ENCODE measurements at places on chromosomes 3 and 15.

- no peak for DNase-seq
These were observed 263.8 kb upstream of the CDIN1 start for GRCh38 chr15:36315649-36316048.

GRCh38 chr3:66196633-66197032 lies 24.2 kb upstream of the SLC25A26 start:
- DNase-seq = no peak

DNA sequence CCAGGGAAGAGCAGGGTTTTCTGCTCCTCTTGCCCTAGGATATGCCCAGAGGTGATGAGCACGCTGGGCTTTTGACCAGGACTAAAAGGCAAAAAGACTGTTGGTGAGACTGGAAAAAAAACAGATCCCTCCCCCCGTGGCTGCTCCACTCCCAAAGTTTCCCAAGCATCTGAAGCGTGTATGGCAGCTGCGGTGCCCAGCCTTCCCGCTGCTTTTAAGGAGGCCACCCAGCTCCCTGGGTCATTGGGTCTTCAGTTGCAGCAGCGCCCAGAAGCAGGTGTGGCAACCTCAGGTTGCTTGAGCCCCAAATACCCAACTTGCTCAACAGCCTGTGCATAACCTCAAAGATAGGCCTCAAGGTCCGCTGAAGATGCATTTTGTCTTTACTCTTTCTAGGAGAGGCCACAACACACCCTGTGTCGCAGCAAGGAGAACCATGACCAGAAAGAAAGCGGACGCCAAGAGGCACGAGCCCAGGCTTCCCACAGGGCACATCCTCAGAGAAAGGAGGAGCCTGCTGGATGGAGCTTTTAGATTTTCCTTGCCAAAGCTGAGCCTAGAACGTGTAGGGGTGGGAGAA lies 2.0 kb downstream of the SRGAP3 start:
- no peak for DNase-seq

GRCh38 chr3:175267121-175267531 lies 408.0 kb downstream of the NAALADL2 start:
- no peak for DNase-seq

DNA sequence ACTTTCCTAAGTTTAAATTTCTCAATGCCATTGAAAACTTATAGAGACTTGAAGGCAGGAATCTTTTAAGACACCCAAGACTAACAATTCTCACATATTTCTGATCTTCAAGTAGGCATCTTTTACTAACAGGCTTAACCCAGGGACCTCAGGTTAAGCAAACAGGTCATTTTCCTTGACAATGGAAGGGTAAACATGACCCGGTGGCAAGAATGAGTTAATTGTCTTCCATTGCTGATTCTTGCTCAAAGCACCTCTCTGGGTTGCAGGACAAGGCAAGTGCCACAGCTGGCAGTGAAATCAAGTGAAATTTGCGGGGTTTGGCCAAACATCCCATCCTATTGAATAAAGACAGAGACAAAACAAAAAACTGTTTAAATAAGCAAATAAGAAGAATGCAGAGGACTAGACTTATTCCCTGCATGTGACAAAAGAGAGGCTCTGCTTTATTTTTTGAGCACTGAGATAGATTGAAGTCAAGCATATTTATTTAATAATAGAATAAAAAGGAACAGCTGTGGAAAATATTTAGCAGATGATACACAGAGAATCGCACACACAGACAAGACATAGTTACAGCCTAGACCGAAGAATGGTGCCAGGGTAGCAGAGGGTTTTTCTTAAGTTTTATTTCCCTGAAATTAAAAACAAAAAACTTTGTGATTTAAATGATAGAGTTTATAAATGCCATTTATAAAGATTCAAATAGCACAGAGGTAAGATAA lies 56.0 kb upstream of the MITF start:
- no peak for DNase-seq

DNA sequence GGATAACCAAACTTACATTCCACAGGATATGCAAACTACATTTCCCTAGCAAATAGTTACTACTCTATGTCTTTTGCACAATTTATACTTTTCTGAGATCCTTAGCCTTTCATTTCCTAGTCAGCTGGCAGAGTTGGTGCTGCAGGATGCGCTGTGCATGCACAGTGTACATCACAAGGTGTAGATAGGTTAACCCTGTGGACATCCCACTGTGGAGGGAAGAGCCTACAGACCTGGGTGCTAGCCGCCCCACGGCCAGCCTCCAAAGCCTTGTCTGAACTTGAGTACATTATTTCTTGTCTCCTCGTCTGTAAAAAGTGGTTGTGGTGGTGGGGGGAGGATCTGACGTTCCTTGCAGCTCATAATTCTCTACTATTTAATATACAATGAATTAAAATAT lies 3.5 kb downstream of the TNFSF10 start:
- peak; percentile 60 for DNase-seq

DNA sequence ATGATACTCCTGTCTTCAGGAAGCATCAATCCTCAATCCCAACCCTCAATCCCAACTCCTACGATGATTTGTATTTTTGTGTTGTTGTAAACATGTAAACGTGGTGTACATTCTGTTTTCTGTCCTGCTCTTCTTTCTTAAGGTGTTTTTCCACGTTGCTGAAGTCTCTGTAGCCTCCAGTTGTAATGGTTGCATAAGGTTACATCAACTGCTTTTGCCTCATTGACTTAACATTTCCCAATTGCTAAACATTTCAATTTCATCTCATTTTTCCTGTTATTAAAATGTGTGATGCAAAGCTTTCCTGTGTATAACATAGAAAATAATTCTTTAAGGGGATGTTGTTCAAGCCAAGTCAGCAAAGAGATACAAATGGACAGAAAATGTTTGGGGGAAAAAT lies 33.4 kb downstream of the HRH1 start:
- no peak for DNase-seq

Measured in DND-41 (cell line).